Stimulated activated CD8-positive, alpha-beta memory T cell treated with anti-CD3 and anti-CD28 coated beads, Interleukin-7, amount 100 ng/mL, for 1 hour (primary cell): ENCODE measurements at places on chromosomes 1 and 21.
A peak's percentile ranks its signal among the peaks of the same experiment; 100 is the strongest.

DNA sequence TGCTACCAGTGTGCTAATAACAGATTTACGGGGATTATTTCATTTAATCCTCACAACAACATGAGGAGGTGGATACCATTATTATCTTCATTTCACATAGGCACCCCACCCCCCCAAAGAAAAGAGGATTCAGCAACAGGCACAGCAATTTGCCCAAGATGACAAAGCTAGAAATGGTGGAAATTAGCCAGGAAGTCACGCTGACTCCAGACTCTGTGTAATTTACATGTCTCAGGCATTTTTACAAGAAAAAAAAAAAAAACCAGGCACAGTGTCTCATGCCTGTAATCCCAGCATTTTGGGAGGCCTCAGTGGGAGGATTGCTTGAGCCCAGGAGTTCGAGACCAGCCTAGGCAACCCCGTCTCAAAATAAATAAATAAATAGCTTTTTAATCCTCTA lies 37.5 kb upstream of the PRDM2 start:
- no peak for DNase-seq

DNA sequence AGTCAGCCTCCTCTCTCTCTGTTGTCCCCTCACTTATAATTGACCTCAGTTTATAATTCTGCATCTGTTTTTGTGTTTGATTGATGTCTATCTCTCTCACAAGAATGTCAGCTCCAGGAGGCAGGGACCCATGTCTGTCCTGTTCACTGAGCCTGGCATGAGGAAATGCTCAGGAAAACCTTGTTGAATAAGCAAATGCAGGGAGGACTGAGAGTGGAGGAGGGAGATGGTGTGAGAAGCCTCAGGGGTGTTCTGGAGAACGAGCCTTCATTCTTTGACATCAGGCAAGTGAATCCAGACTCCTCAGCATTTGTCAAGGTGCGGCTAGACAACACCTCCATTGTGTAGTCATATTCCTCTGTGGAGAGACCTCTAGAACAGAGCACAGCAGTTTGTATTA lies 45.5 kb downstream of the MAN1C1 start:
- no peak for DNase-seq

- peak; percentile 27 for DNase-seq
Observed at GRCh38 chr21:34073749-34074282, 438 bp downstream of the MRPS6 start.

DNA sequence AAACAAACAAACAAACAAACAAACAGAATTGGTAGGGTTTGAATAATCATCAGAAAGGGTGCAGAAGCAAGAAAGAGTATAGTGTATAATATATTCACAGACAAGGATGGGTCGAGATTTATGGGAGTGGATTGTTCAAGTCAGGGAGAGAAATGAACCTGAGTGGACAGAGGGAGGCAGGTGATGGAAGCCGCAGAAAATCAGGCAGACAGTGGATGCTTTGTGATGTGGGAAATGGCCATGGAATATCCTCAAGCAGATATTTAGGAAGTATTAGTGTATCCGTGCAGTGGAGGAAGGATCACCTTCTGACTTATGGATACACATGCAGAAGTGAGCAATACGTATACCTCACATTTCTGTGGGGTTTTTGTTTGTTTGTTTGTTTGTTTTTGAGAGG lies 14.0 kb upstream of the SLC45A1 start:
- DNase-seq, result no peak

DNA sequence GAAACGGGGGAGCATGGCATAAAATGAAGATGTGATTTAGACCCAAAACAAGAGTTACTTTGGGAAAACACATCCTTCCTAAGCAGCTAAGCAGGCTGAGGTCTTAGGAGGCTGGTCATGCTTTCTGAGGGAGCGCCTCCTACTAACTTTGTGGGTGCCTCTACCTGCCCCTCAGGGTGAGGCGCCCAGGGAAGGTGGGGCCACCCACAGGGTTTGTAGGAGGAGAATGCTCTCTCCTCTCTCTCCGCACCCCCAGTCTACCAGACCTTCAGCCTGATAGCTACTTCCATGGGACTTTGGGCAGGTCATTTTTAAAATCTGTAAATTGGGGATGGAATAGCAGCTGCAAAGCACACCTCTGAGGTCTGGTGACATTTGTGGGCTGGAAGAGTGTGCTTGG lies 23.8 kb downstream of the SLC27A3 start:
- no peak for DNase-seq

GRCh38 chr1:204879351-204879750 lies 8.7 kb downstream of the NFASC start:
- DNase-seq, result no peak

DNA sequence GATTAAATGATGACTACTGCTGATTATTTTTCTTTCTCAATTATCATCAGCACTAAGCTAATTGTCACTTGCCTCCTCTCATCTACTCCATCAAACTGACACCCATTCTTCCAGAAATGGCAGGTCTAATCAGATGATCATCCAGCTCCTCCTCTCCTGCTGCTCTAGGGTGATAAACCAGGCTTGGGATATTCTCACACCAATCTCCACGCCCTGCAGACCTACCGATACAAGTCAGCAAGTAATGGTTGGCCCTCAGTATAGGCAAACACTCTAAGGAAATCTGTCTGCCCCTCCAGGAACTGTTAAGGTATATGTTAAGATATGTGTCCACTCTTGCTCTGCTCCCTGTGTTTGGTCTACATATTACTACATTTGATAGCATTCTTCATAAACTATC lies 36.3 kb upstream of the C1orf21 start:
- no peak for DNase-seq

GRCh38 chr1:26728645-26729044 lies 32.8 kb downstream of the ARID1A start:
- DNase-seq, result no peak

DNA sequence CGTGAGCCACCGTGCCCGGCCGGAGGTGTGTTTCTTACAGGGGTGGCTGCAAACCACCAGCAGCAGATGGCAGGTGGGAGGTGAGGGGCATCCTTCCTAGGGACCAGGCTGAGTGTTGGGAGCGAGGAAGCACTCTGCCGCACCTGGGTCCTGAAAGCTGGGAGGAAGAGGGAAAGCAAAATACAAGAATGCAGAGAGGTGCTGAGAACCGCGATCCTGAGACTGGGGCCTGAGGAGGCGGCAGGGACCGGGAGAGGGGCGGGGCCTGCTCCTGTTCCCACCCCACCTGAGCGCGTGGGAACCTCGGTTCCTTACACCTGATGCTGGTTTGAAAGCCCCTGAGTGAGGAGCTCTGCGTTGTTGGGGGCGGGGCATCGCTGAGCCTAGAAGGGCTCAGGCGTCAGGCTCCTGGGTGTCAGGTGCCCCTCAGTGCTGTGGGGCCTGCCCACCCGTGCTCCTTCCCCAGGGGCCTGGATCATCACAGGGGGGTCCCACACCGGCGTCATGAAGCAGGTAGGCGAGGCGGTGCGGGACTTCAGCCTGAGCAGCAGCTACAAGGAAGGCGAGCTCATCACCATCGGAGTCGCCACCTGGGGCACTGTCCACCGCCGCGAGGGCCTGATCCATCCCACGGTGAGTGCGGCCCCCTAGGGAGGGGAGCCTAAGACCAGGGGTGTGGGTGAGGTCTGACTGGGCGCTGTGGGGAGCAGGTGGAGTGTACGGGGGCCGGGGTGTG lies 15.5 kb downstream of the TRPM2 start:
- no peak for DNase-seq

DNA sequence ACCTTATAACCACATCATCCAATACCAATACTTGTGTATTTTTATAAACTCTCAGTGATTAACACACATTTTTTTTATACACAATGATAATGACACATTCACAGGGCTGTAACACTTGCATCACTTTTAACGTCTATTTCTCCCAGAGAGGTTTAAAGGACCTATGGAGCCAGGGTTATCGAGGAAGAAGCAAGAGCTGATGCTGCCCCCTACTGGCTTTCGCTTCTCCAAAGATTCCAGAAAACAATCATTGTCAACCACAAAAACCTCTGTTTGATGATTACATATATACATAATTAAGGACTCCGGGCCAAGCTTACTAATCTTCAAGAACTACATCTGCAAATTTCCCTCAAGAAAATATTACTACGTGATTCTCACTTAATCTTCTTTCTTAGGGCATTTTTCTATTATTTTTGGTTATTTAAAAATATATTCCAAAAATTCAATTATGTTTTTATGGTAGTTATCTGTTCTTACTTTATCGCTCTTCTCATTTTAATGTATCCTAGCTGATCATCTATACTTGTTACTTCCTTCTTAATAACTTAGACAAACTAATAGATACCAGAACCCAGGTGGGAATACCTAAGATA lies 214.5 kb downstream of the VAV3 start:
- no peak for DNase-seq

- no peak for DNase-seq
Observed at GRCh38 chr1:3464649-3465025, 10.2 kb downstream of the ARHGEF16 start.

- DNase-seq, result no peak
Observed at GRCh38 chr1:47927165-47927564, 70.0 kb downstream of the TRABD2B start.

GRCh38 chr1:19128968-19129514 lies 81.0 kb downstream of the UBR4 start:
- no peak for DNase-seq

DNA sequence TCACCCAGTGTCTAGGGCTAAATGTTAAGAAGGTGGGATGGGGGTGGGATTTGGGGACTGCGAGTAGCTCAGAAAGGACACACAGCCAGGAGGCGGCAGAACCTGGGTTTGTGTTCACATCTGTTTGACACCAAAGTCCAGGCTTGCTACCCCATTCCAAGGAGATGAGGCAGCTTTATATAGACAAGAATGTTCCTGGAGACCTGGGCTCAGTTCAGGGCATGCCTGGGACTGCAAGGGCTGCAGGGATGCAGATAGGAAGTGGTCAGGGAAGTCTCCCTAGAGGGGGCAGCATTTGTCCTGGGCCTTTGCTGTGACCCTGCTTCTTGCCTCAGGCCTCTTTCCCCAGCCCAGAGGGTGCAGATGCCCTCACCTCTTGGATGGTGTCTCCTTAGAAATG lies 16.3 kb downstream of the PADI3 start:
- no peak for DNase-seq

DNA sequence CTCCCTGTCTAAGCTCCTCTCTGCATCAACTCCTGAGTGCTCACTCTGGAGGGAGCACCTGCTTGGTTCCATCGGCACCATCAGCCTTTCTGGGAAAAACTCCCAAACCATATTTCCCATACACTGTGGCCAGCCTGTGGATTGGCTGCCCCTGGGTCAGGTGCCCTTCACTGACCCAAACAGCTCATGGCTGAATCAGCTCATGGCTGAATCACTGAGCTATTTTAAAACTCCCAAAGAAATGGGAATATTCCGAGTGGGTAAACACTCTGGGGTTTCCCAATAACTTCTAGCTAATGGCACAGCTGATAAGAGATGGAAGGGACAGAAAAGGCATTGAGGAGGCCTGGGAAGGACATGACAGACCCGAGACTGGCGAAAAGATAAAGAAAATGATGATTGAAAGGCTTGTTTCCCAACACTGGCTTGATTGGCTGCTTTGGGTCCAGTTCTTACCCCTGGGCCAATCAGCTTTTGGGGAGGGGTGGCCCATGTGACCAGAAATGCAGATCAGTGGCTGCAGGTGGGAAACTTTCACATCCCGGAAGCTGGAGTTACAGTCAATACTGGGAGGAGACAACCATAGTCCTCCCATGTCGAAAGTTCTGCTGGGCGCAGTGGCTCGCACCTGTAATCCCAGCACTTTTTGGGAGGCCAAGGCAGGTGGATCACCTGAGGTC lies 37.3 kb upstream of the KAZN start:
- no peak for DNase-seq

DNA sequence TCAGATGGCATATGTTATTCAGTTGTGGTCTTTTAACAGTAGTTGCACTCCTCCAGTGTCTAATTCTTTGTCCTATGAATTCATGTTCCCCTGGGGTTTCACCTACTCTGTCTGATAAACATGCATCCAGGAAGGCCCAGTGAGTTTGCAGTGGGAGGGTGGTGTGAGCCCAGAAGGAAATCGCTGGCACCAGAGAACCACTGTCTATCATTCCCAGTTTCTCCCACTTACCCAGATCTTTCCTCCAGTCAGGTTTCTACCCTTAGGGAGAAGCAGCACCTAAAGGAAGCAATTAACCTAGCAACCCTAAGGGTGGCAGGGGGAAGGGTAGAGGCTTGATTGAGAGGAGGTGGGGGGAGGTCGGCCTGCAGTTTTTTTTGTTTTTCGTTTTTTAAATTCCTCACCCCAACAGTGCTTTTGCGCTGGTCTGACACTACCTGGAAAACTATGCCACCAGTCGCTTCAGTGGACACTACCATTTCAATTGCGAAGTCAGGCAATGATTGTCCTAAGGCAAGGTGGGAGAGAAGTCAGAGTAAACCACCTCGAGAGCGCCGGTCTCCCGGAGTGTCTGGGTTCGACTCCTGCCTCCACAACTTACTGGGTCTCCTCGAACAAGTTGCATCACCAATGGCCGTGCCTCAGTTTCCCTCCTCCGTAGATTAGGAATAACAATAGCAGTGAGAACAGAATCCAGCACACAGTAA lies 766 bp upstream of the SLC44A3 start:
- DNase-seq, result no peak

- no peak for DNase-seq
Observed at GRCh38 chr1:169340882-169341281, 26.7 kb downstream of the NME7 start.

DNA sequence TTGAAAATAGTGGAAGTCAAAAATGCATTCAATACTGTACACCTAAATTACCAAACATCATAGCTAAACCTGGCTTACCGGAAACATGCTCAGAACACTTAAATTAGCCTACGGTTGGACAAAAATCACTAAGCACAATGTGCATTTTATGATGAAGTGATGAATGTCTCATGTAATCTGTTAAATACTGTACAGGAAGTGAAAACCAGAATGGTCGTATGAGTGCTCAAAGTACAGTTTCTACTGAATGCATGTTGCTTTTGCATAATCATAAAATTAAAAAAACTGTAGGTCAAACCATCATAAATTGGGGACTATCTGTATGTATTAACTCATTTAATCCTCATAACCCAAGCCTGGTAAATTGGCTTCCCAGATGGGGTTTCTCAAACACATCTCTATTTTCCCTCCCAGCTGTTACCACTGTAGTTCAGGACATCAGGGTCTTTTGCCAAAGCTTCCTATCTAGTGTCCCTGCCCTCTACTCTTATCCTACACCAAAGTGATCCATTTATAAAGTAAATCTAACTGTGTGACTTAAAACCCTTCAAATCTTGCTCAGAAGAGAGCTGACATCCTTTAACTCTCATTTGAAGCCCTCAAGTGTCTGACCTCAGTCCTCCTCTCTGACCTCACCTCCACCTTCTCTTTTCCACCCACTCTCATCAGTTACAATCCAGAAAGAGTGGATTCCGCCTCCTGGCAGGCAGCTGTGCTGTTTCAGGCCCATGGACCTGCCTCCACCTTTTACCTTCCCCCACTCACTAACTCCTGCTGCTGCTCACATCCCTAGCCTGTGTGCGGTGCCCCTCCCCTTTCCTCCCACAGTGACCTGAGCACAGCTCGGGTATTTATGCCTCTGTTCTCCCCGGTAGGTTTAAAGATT lies 356.4 kb upstream of the ST6GALNAC5 start:
- no peak for DNase-seq

- DNase-seq, result no peak
Observed at GRCh38 chr1:2597441-2598328, 11.1 kb downstream of the PRXL2B start.
